Right cardiac atrium (tissue), 5 donors: ENCODE measurements at places on chromosomes 7 and 10. TPM values are rescaled to one million over a fixed set of nuclear protein-coding genes. Genes with fewer than 3 reads are reported as not detected.

Gene SUN3
- not detected for total RNA-seq

Gene OR2F2
- not detected for total RNA-seq

Gene EIF5AL1
- total RNA-seq: not detected

Gene WASHC2A
- 64.8 TPM for total RNA-seq

Gene OR2A12
- total RNA-seq: not detected

Gene SPDYE2B
- total RNA-seq: not detected

Gene JAKMIP3
- 0.86 TPM for total RNA-seq

Gene CYP2W1
- not detected for total RNA-seq

Gene NKX2-3
- total RNA-seq: not detected

Gene PDLIM1
- 172 TPM for total RNA-seq

Gene NPC1L1
- total RNA-seq: 0.06 TPM

Gene GPR15LG
- not detected for total RNA-seq

Gene FAM131B
- 0.51 TPM for total RNA-seq

Gene PLPP4
- total RNA-seq: not detected

Gene ASB10
- 4.5 TPM for total RNA-seq

Gene ZNF680
- 29.8 TPM for total RNA-seq

Gene ADAMTS14
- total RNA-seq: 0.26 TPM

Gene ASIC3
- 5.8 TPM for total RNA-seq

Gene CALML5
- total RNA-seq: not detected

Gene HABP2
- 0.09 TPM for total RNA-seq

Gene CALD1
- 140 TPM for total RNA-seq

Gene LANCL2
- total RNA-seq: 9.0 TPM

Gene GSTO2
- 0.58 TPM for total RNA-seq

Gene GNG11
- 16.3 TPM for total RNA-seq

Gene IQUB
- 0.66 TPM for total RNA-seq

Gene CALML3
- total RNA-seq: not detected

Gene UBE2H
- 59.9 TPM for total RNA-seq

Gene LIPM
- total RNA-seq: not detected

Gene LRRC72
- not detected for total RNA-seq

Gene DOCK1
- total RNA-seq: 17.7 TPM

Gene GPR37
- not detected for total RNA-seq

Gene GSTO1
- total RNA-seq: 187 TPM

Gene ENTPD1
- total RNA-seq: 14.8 TPM

Gene EXOC6
- total RNA-seq: 8.8 TPM

Gene BUD31
- 43.9 TPM for total RNA-seq

Gene NPM3
- total RNA-seq: 5.0 TPM

Gene KIAA1549
- total RNA-seq: 1.9 TPM

Gene HOXA6
- not detected for total RNA-seq

Gene GIMAP8
- 13.0 TPM for total RNA-seq

Gene SNCG
- 16.2 TPM for total RNA-seq

Gene ERLIN1
- total RNA-seq: 9.2 TPM

Gene SIRT1
- 18.7 TPM for total RNA-seq

Gene NKX6-2
- total RNA-seq: not detected

Gene EGFR
- 21.8 TPM for total RNA-seq

Gene UPK3BL2
- total RNA-seq: 8.2 TPM

Gene OR9A2
- total RNA-seq: not detected

Gene GIMAP6
- 29.1 TPM for total RNA-seq
